ENCODE measurements at places on chromosomes 4 and X. TPM values are rescaled to one million over a fixed set of nuclear protein-coding genes. Genes with fewer than 3 reads are reported as not detected.

The DTHD1 gene
- total RNA-seq, result 0.94 TPM

The FUNDC1 gene
- total RNA-seq, result 20.7 TPM

The SEL1L3 gene
- total RNA-seq, result 92.3 TPM

The PLRG1 gene
- 81.1 TPM for total RNA-seq

The SHOX gene
- under 0.01 TPM for total RNA-seq
